CD4-positive, alpha-beta T cell treated with Interleukin-10 for 1 hour (primary cell): ENCODE measurements at places on chromosomes 5 and 9.

DNA sequence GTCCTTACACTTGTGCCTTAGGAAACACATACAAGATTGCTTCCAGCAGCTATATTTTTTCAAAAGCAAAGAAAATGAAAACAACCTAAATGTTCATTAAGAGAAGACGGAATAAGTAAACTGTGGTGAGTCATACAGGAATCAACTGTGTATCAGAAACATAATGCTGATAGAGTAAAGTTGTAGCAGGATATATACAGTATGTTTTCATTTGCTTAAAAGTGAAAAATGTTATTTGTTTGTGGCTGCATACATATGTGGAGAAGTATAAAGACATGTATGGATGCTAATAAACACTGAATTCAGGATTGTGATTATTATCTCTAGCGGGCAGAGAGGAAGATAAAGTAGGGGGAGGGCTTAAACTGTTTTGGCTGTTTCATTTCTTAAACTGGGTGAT, 8.3 kb downstream of the DCTN4 start:
- no peak for DNase-seq

DNA sequence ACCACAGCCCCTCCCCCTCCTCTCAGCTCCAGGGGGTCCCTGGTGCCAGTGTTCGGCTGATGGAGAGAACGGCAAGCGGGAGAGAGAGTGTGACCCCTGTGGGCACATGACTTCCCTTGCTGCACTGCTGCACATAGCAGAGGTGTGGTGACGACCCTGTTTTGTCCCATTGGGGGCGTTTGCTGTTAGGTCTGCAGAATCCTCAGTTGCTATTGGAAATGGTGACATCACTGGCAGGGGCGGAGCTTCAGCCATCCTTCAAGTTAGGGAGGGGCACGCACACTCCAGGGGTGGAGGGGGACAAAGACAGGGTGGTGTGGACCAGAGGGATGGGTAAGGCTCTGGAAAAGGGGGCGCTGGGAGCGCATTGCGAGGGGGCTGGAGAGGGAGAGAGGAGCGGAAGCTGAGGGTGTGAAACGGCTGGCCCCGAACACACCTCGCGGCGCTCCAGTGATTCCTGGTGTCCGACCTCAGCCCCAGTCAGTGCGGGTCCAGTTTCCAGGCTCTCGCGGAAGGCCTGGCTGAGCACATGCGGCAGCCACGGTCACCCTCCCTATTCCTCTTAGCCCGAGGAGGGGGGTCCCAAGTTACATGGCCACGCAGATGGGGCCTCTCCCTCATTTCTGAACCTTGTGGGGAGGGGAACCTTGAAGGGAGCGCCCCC, 764 bp upstream of the GRIN1 start:
- no peak for DNase-seq

DNA sequence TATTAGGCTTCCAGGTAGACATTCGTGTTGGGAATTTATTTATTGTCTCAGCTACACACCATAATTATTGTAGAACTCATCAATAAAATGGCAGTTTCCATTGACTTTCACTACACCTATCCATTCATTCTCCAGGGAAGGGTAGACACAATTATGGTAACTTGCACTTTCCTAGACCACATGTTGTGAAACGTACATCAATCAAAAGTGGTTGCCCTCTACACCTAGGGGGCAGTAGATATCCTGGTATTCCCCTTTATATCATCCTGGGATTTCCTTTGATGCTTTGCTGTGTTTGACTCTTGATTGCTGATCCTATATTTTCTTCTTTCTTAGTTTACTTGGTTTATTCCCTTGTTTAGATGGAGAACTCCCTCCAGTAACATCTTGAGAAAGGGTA, 47.9 kb downstream of the ADGRV1 start:
- DNase-seq: no peak

GRCh38 chr9:77512876-77513275, 135.2 kb downstream of the GNA14 start:
- no peak for DNase-seq
